ENCODE measurements at places on chromosomes 4 and X.

DNA sequence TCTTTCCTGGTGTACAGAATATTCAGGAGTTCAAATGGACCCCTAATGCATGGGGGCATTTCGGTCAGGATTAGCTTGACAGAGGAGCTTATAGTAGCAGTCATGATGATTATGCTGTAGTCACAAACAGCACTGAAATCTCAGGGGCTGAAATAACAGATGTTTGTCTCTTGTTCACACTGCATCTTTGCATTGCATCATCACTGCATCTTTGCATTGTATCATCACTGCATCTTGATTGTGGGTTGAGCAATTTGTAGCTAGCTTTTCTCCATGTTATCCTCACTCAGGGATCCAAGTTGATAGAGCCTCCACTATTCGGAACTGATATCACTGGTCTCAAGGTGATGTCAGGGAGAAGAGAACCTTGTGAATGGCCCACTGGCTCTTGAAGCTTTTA is 160.9 kb downstream of the GATB start:
- no peak for DNase-seq

GRCh38 chrX:124963717-124964116 is 356.0 kb upstream of the TEX13C start:
- no peak for DNase-seq

- no peak for DNase-seq
Measured at GRCh38 chr4:175998782-175999181, 66.9 kb upstream of the WDR17 start.

DNA sequence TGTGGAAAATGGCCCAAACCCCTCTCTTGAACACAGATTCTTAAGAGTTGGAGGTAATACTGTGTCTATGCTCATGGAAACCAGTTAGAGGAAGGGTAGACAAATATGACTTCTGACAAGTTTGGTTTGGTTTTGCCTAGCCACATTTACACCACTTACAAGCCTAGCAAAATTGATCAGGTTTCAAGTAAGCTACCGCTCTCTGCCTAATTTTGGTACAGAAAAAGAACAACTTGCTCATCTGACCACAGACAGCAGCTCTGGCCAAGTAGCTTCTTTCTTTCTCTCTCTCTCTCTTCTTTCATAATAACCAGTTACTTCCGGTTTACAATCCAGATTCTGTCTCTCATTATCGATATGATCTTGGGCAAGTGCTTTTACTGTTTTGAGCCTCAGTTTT is 260.0 kb downstream of the GLUD2 start:
- no peak for DNase-seq

- DNase-seq: no peak
Measured at GRCh38 chr4:59685626-59686025, 1514.5 kb upstream of the ADGRL3 start.

DNA sequence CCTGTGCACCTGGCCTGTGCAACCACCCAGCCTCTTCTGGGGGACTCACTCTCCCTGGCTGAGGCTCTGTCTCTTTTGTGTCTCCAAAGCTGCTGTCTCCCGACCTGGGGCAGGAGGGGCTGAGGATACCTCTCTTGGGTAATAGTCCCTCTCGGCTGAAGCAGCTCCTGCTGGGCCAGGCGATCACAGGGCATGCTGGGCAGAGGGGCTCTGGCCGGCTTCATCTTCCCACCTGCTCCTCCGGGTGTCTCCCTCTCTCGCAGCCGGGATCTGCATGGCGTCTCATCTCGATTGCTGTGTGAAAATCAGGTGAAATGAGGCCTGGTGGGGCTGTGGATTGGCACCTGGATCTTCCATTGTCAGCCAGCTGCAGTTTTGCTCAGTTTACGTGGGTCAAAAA is 53.2 kb downstream of the MGST2 start:
- no peak for DNase-seq

GRCh38 chr4:112938461-112939058 is 110.9 kb upstream of the ANK2 start:
- DNase-seq: no peak

GRCh38 chr4:90209922-90210321 is 82.7 kb downstream of the CCSER1 start:
- DNase-seq: no peak

DNA sequence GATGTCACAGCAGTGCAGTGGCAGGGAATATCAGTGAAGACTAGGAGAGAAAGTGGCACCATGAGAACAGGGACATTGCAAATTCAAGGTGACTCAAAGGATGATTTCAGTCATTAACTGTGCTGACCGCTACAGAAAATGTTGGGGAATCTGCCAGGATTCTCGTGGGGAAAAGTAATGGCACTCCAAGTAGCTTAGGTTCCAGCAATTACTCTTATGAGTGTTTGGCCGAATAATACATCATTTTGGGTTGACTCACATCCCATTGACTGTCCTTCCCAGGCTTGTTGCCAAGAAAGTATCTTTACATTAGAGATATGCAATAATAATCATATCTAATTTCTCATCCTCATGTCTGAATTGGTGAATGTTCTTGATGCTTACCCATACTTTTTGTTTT is 1411.1 kb upstream of the PCDH7 start:
- DNase-seq: no peak

DNA sequence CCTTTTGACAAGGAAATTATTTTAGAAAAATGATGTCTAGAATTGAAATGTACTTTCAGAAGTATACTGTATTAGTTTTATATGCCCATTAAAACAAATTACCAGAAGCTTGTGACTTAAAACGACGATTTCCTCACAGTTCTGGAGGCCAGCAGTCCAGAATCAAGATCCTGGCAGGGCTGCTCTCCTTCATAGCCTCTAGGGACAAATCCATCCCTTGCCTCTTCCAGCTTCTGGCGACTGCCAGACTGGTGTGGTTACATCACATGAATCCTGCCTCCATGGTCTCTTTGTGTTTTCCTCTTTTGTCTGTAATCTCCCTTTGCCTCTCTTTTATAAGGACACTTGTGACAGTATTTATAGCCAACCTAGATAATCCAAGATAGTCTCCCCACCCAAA is 97.1 kb downstream of the IQCM start:
- DNase-seq: no peak

GRCh38 chr4:109998867-109999584 is 86.3 kb downstream of the EGF start:
- DNase-seq: no peak

DNA sequence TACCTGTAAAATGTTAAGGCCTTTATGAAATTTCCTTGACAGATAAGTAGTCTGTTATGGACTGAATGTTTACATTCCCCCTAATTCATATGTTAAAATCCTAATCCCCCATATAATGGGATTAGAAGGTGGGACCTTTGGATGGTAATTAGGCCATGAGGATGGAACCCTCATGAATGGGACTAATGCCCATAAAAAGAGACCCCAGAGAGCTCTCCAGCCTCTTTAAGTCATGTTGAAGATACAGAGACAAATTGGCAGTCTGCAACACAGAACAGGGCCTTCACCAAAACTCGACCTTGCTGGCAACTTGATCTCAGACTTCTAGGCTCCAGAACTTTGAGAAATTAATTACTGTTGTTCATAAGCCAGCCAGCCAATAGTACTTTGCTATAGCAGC is 1344.5 kb upstream of the PCDH7 start:
- no peak for DNase-seq

Data from osteocyte (in vitro differentiated cells).